T-helper 22 cell (primary cell): ENCODE measurements at places on chromosomes 4 and X.

GRCh38 chr4:19402581-19403065, 849.1 kb upstream of the SLIT2 start:
- DNase-seq = no peak

DNA sequence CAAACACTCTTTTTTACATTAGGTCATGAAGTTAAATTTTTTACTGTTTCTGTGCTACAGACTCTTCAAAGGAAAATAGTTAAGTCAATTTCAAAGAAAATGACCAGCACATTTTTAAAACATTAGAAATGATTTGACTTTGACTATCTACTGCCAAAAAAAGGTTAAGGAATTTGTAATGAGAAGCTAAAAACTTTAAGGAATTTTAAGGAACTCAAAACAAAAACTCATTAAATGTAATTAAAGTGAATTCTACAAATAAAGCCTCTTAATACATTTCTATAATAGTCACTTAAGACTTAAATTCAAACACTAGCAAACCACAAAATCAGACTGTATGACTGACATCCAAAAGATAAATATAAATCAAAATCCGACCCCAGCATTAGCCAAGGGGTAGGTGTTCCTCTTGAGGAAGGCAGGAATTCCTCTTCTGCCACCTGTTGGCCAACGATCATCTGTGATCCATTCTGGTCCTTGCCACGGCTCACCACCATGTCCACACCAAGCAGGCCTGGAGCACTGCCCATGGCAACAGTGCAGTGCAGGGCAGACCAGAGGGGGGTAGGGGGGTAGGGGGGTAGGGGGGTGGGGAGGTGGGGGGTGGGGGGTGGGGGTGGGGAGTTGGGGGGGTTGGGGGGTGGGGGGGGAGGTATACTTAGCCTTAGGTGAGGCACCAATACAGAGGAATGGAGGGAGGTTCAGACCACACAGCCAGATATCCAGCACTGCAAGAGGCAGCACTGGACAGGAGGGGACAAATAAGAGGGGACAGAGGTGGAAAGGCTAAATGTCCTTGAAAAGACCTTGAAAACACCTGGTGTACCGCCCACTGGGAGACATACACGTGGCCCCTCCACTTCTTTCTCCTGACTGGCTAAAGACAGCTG, 287.4 kb downstream of the CHIC1 start:
- peak; percentile 5 for DNase-seq

DNA sequence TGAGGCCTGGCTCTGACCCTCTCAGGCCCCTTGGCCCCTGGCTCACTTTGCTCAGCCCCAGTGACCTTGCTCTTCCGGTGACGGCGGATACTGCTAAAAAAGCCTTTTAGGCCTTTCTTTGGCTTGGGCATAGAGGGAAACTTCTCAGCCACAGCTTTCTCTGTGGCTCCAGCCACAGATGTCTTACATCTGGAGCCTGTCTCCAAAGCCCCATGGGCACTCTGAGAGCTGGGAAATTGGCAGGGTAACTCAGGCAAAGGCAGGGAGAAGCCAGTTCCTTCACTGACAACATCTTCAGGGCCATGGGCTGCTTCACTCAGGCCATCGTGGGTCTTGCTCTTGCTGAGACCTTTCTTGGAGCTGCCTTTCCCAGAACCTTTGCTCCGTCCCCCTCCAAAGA, 12.8 kb downstream of the AMER1 start:
- no peak for DNase-seq

GRCh38 chrX:12789976-12790375, 1.2 kb upstream of the PRPS2 start:
- no peak for DNase-seq

DNA sequence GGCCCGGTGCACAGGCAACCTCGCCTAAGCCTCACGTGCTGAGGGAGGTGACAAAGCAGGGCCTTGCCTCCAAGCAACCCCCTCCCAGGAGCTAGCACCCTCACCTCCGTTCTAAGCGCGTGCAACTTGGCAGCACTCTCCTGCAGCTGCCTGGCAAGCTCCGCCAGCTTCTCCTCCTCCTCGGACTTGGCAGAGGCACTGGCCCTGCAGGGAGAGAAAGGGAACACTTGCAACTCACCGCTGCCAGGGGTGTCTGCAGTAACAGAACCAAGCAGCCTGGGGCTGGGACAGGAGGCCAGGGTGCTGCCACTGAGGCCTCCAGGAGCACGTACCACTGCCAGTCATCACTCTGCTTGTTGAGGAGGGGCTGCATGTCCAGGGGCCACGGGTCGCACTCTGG, 10.3 kb upstream of the TREX2 start:
- no peak for DNase-seq

DNA sequence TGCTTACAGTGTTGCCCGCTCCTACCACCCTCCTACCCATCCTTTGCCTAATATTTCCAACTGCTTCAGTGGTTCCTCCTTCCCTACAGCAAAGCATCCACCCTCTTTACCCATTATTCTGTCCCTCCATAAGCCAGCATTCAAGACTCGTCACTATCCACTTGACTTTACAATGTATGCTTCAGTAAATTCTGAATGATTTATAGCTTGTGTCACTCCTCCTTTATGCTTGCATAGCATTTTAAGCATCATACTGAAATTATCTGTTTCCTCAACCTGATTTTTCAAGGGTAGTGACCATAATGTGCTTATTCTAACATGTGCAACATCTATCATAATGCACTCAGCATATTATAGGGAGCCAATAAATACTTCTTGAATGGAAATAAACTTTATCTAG, 365.5 kb downstream of the RAB28 start:
- DNase-seq = no peak

- DNase-seq = no peak
Measured at GRCh38 chr4:140774510-140774909, 18.3 kb upstream of the TBC1D9 start.

- no peak for DNase-seq
Measured at GRCh38 chr4:122914938-122915337, 7.5 kb downstream of the NUDT6 start.

- DNase-seq = no peak
Measured at GRCh38 chr4:182679533-182679932, 237.7 kb downstream of the DCTD start.

DNA sequence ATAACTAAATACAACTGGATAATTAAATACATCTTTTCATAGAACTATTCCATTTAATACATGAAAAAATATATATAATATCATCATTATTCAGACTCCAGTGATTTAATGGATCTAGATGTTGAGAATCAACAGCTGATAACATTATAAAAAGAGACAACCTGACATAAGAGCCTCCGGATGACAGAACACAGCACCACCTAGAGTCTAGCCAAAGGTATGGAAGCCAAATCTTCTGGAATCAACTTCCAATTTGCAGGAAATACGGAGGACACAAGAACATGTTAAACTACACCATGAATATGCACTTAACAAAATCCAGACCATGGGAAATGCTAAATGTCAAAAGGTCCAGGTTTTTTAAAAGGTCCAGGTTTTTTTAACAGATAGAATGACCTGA, 55.0 kb downstream of the LRBA start:
- no peak for DNase-seq

DNA sequence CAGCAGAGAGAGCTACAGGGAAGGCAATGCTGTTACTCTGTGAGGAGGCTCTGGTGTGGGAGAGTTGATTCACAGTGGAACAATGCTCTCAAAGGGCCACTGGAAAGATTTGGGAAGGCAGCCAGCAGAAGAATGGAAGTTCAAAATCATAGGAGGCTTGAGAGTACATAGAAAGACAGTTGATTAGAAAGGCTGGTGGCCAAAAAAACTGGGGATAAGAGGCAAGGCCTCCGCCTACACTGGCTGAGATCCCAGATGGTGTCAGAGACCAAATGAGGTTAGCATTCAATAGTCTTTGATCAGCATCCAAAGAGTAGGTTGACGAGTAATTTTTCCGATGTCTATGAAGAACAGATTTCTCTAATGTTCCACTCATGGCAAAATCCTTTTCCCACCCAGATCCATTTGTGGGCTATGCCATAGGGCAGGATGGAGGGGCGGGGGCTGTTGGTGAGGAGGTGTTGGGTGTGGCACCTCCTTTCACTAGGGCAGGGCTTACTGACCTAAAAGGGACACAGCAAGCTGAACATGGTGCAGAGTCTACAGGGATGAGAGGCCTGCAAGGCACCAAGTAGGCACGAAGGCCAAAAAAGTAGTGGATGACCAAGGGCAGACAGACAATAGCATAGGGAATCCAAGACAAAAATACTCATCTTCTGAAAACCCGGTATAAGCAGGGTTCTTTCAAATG, 15.1 kb downstream of the TEC start:
- DNase-seq = no peak

- no peak for DNase-seq
Measured at GRCh38 chrX:40474205-40474626, 106.6 kb upstream of the ATP6AP2 start.
